T-helper 17 cell (primary cell): ENCODE measurements at places on chromosomes 16 and 17.
A peak's percentile ranks its signal among the peaks of the same experiment; 100 is the strongest.

DNA sequence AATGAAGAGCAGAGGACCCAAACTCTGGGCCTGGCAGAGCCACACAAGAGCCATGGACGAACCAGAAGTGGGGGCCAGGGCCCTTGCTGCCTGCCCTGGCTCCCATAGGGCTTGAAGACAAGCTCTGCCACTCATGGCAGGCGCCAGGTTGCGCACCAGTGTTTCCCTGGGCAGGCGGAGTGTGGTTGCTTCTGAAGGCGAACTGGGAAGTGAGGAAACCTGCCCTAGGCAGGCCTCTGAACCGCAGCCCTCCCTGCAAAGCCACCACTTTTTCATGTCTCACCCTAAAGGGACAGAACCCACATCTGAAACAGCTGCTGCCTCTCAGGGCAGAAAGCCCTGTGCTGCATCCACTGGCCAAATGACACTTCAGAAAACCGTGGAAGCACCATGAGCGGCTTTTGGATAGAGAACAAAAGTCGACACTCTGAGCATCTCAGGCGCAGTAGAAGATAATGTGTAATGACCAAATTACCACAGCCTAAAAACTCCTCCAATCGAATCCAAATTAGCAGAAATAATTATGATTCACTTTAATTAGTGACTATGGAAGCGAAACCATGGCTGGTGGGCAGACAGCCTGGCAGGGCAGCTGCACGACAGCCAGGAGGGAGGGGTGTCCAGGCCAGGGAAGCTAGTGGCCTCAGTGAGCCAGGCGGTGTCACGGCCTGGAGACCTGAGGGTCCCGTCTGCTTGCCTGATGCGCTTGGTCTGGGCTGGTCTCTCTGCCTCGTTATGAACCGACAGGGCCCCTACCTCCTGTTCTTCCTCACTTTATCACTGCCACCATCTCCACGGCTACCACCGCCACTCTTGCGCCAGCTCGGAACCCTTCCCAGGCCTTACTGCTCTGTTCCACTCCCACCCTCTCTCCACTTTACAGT is 59.1 kb downstream of the PRMT7 start:
- no peak for DNase-seq

DNA sequence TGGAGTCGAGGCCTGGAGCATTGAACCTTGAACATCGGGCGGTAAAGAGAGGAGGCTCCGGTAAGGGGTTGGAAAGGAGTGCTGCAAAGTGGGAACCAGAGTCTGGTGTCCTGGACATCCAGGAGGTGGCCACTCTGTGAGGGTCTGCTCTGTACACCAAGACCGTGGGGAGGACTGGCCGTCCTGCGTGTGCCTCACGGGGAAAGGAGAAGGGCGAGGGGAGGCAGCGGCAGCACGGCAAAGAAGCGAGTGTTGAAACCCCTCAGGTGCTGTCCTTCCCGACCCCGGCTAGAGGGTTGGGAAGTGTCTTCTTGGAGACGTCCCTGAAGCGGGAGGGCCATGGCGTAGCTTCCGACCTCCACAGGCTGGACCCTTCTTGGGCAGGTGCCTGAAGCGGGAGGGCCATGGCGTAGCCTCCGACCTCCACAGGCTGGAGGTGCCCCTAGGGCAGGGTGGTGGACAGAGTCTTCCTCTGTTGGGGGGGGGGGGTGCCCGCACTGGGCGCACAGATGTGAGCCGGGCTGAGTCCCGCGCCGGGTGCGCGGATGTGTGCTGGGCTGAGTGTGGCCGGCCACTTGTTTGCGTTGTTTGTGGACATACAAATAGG is 42.0 kb downstream of the FOXK2 start:
- no peak for DNase-seq

GRCh38 chr16:11408216-11408615 is 63.0 kb downstream of the RMI2 start:
- DNase-seq: no peak

GRCh38 chr16:4557973-4558372 is 1.8 kb downstream of the C16orf96 start:
- no peak for DNase-seq

GRCh38 chr17:55152236-55152635 is 112.5 kb upstream of the HLF start:
- DNase-seq: no peak

- peak; percentile 25 for DNase-seq
Measured at GRCh38 chr17:61635913-61636432, 45.0 kb upstream of the NACA2 start.

DNA sequence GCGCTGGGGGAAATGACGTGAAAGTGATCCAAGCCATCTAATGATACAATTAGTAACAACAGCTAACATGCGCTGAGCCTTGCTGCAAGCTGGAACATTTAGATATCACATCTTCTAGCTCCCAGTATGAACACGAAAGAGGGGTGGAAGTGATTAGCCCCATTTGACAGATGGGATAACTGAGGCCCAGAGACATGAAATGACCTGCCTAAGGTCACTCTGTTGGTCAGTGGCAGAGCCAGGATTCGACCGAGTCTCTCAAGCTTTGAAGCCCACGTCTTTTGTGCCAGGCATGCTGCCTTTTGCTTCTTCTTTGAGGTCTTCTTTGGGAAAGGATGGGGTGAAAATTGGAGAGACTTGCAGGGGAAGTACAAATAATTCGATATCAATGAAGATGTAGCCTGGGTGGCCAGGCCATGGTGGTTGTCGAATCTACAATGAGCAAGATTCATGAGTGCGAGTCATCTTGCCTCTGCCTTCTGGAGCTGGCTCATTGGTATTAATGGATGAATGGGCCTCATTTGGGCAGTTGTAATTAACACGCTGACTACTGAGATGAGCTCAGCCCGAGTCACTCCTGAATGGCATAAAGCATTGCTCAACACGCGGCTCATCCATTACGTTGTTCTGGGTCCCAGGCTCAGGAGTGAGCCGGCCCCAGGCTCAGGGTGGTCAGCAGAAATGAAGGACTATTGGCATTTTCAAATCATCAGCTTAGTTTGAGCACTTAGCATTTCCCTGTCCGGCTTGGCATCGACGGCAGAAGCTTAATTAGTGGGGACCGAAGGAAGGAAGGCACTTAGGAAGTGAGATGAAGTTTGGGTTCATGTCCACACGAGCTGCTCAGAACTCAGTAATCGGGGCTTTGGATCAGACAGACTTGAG is 28.0 kb upstream of the GPRC5B start:
- DNase-seq: no peak

- DNase-seq: no peak
Measured at GRCh38 chr16:55357241-55357640, 33.2 kb downstream of the IRX6 start.

DNA sequence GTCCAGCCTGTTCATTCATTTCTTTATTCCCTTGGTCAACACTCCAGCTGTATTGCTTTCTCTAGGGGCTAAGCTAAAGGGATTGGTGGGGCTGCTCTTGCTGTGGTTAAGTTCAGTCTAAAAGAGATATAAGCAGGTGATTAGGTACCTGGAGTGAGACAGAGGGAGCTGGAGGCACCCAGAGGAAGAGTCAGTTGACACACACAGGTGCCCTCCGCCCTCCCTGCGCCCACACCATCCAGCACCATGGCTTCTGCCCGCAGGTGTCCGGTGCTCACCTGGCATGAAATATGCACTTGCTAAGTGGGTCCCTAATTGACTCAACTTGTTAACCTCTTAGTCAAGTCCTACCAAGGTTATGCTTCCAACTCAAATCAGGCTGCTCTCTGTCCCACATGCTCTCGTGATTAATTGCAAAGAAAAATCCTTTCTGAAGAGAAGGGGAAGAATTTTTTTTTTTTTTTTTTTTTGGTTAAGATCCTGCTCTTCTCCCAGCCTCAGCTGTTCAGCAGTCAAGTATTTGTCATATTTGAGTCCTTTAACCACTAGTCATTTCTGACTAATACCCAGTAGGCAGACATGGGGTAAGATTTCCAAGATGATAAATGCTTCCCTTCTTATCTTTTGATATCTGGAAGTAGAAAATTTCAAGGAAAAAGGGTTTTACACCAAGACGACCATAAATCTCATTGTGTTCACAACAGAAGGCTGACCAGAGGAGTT is 199.8 kb upstream of the WSCD1 start:
- no peak for DNase-seq

- no peak for DNase-seq
Measured at GRCh38 chr17:10523064-10523463, 4.7 kb upstream of the MYH1 start.

- no peak for DNase-seq
Measured at GRCh38 chr17:28071179-28071578, 28.7 kb downstream of the NLK start.

GRCh38 chr17:62724398-62725146 is 83.5 kb downstream of the MARCHF10 start:
- DNase-seq: peak; percentile 47

DNA sequence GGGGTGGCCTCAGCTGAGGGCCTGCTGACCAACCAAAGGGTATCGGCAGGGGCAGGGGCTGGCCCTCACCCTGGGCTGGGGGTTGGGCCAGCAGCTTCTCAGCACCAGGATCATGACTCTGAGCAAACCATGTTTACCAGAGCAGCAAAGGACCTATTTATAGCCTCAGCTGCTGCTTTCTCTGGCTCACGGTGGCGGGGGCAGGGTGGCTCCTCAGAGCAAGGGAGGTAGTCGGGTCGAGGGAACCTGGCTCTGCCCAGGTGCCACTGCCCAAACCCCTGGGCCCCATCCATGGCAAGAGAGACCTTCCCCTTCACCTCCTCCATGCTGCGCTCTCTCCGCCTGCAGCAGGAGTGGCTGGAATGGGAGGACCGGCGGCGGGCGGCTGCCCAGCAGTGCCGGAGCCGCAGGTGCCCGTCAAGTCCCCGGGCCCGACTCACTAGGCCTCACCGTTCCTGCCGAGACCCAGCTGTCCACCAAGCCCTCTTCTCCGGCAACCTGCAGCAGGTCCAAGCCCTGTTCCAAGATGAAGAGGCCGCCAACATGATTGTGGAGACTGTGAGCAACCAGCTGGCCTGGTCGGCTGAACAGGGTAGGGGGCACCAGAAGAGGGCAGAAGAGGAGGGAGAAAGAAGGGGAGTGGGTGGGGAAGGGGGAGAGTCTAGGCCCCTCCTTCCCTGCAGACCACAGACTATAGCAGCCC is at the start of gene ASB16:
Gene ASB16, plus strand, starts transcription at position 206 of the 703 bp plus-strand sequence. Its CDS starts 86 bp downstream, at position 292.
- DNase-seq: no peak

DNA sequence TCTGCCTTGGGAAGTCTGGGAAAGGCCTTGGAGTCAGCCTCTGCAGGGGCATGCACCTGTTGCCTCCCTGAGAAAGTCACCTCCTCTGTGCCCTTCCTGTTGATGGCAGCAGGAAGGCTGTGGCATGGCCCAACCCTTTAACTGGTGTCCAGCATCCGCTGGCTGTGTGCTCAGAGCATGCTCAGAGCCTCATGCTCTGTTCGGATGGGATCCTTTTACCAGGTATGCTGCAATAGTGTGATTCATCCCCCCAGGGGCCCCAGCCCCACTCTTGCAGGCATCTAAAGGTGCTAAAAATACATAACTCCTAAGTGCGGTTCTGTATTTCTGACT is 24.9 kb downstream of the KLHL36 start:
- no peak for DNase-seq

GRCh38 chr17:58329035-58329809 is 627 bp upstream of the TSPOAP1 start:
- peak; percentile 55 for DNase-seq

DNA sequence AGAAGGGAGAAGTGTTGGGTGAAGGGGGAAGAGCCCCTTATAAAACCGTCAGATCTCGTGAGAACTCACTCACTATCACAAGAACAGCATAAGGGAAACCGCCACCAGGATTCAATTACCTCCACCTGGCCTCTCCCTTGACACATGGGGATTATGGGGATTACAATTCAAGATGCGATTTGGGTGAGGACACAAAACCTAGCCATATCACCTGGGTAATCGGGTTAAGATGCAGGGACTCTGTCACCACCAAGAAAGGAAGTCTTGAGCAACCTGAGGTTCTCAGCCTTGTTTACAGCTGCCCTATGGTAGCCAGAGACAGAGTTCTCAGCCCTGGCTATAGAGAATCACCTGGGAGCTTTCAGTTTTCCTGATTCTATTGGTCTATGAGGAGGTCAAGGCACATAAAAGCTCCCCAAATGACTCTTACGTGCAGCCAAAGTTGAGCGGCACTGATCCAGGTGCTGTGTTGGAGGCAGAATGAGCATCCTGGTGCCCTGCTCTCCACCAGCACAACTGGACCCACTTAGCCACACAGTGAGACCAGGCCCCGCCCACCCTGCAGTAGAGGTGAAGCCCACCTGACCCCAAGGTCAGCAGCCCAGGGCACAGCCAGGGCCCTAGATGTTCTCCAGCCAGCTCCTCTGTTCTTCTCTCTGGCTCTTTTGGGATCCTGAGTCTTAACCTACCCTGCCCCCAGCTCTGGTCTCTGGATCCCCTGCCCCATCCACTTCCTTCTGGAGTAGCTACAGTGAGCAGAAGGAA is 138.5 kb upstream of the CDH5 start:
- DNase-seq: no peak

- no peak for DNase-seq
Measured at GRCh38 chr16:60566901-60567300, 1469.3 kb downstream of the CDH8 start.

DNA sequence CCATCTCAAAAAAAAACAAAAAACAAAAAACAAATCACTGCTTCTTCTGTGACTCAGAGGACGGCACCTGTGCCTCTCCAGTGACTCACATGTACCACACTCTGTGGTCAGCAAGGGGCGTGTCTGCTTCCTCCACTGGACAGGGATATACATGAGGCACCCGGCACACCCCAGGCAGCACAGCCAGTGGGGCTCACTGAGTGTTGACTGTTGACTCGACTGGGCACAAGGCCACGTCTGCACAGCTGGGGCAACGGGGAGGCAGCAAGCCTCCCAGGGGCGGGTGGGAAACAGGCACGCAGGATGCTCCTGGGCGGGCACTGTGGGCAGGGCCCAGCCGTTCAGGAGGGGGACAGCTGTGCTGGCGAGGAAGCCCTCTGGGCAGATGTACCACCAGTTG is 64.1 kb downstream of the TIMM22 start:
- DNase-seq: no peak

GRCh38 chr16:84785843-84786581 is 33.8 kb upstream of the CRISPLD2 start:
- no peak for DNase-seq
